ENCODE measurements at places on chromosomes 12 and 14. TPM values are rescaled to one million over a fixed set of nuclear protein-coding genes. Genes with fewer than 3 reads are reported as not detected.

GRCh38 chr12:2693244-2693860 is 101.4 kb upstream of the FKBP4 start:
- H3K36me3 ChIP-seq = peaks cover 50% of the 10 kb centered on the region
- no peak for DNase-seq
- H3K4me1 ChIP-seq = peaks cover 10% of the 10 kb centered on the region

- H3K27me3 ChIP-seq = peaks cover 3% of the 10 kb centered on the region
- H3K27ac ChIP-seq = peak overlapping the region; percentile 56
- H3K4me3 ChIP-seq = no peak overlapping the region
- no peak for DNase-seq
Observed at GRCh38 chr12:42957561-42958290, 368.2 kb upstream of the PRICKLE1 start.

- no peaks in the 10 kb centered on the region for H3K36me3 ChIP-seq
- H3K4me1 ChIP-seq = no peaks in the 10 kb centered on the region
- DNase-seq = no peak
- H3K27me3 ChIP-seq = peaks cover 17% of the 10 kb centered on the region
Observed at GRCh38 chr12:31224768-31225448, 101.0 kb downstream of the SINHCAF start.

DNA sequence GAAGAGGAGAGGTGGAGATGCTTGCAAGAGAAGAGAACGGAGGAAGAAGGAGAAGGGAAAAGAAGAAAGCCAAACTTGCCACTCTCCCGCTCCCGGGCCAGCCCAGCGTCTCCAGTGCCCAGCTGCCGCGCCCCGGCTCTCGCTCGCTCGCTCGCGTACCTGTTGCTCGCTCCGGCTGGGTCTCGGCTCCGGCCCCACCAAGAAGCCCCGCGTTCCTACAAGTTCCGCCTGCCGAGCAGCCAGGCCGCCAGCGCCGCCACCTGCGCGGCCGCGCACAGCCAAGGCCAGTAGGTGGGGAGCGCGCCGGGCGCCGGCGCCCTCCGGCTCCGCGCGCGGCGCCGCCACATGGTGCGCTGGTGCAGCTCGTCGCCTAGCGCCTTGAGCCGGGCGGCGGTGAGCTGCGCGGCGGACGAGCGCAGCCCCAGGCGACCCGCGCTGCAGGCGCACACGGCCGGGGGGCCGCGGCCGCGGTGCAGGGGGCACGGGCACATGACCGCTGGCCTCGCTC is 370 bp downstream of the HRK start:
- H3K27me3 ChIP-seq = peaks cover 85% of the 10 kb centered on the region
- peak overlapping the region; percentile 81 for H3K4me3 ChIP-seq
- peaks cover 34% of the 10 kb centered on the region for H3K4me1 ChIP-seq
- DNase-seq = no peak
- no peaks in the 10 kb centered on the region for H3K36me3 ChIP-seq
- H3K27ac ChIP-seq = no peak overlapping the region

DNA sequence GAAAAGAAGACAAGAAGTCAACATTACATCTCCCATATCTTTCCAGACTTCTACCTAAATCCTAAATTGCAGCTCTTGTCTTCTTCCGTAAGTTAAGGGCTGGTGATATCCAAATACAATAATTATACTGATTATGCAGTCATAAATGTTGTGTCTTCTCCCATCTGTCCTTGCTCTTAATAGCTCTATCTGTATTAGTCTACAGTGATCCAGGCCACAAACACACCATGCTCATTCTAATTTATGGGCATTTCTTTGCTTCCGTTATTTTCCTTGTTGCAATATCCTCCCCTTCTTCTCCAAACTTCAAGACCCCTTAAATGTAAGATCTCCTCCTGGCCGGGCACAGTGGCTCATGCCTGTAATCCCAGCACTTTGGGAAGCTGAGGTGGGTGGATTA is 3.7 kb upstream of the MDP1 start:
- no peaks in the 10 kb centered on the region for H3K27me3 ChIP-seq
- peaks cover 15% of the 10 kb centered on the region for H3K4me1 ChIP-seq
- H3K36me3 ChIP-seq = peaks cover 3% of the 10 kb centered on the region
- H3K27ac ChIP-seq = no peak overlapping the region
- DNase-seq = no peak
- no peak overlapping the region for H3K4me3 ChIP-seq

DNA sequence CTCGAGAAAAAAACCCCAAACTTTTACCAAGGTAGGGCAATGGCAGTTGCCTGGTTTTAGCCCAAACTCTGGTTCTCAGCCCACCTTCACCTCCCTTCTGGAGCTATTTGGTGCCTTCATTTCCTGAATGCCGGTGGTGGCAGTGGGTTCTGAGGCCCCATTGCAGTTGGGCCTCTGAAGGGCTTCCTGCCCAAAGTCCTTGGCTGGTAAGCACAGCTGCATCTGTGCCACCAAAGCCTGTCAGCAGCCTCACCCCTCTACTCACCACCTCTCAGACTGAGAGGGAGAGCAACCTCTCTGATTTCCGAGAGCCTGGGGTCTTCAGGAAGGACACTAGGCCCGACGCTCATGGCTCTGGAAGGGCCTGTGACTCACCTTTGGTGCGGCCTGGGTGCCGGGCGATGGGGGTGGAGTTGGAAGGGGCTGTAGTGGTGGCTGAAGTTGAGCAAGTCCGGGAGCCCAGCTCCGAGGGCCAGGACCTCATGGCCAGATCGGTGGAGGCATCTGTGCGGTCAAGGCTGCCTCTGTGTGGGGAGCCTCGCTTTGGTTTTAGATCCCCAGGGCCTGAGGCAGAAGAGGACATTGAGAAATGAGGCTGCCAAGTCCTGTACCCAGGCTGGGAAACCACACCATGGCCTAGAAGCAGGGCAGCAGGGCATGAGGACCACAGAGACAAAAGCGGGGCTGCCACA is 38.6 kb upstream of the GPR68 start:
- DNase-seq = no peak
- H3K4me1 ChIP-seq = peaks cover 21% of the 10 kb centered on the region
- H3K36me3 ChIP-seq = peaks cover 2% of the 10 kb centered on the region
- H3K27me3 ChIP-seq = no peaks in the 10 kb centered on the region
- H3K27ac ChIP-seq = no peak overlapping the region
- no peak overlapping the region for H3K4me3 ChIP-seq

DNA sequence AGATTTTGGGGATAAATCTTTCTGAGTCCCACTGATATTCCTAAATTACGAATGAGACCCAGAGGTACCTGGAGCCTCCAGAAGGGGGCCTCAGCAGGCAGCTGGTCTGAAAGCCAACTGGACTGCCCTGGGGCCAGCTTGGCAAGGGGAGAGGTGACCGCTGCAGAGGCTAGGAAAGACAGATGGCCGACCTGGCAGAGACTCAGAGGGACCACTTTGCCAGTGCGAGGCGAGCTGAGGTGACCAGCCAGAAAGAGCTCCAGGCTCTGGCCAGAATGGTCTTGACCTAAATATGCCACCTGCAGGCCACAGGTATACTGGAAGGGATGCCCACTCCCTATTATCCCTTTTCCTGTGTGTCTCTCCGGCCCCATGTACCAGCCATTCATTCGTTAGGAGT is 256.8 kb upstream of the GARIN6 start:
- H3K27me3 ChIP-seq = no peaks in the 10 kb centered on the region
- DNase-seq = no peak
- H3K36me3 ChIP-seq = no peaks in the 10 kb centered on the region
- H3K4me1 ChIP-seq = no peaks in the 10 kb centered on the region

GRCh38 chr12:16369156-16369555 is 21.7 kb downstream of the MGST1 start:
- no peak overlapping the region for H3K27ac ChIP-seq
- no peak overlapping the region for H3K4me3 ChIP-seq
- H3K27me3 ChIP-seq = no peaks in the 10 kb centered on the region
- H3K36me3 ChIP-seq = no peaks in the 10 kb centered on the region
- no peak for DNase-seq
- H3K4me1 ChIP-seq = no peaks in the 10 kb centered on the region

- no peak for DNase-seq
- no peak overlapping the region for H3K4me3 ChIP-seq
- no peak overlapping the region for H3K27ac ChIP-seq
- no peaks in the 10 kb centered on the region for H3K36me3 ChIP-seq
Observed at GRCh38 chr12:74732826-74733225, 195.2 kb downstream of the ATXN7L3B start.

DNA sequence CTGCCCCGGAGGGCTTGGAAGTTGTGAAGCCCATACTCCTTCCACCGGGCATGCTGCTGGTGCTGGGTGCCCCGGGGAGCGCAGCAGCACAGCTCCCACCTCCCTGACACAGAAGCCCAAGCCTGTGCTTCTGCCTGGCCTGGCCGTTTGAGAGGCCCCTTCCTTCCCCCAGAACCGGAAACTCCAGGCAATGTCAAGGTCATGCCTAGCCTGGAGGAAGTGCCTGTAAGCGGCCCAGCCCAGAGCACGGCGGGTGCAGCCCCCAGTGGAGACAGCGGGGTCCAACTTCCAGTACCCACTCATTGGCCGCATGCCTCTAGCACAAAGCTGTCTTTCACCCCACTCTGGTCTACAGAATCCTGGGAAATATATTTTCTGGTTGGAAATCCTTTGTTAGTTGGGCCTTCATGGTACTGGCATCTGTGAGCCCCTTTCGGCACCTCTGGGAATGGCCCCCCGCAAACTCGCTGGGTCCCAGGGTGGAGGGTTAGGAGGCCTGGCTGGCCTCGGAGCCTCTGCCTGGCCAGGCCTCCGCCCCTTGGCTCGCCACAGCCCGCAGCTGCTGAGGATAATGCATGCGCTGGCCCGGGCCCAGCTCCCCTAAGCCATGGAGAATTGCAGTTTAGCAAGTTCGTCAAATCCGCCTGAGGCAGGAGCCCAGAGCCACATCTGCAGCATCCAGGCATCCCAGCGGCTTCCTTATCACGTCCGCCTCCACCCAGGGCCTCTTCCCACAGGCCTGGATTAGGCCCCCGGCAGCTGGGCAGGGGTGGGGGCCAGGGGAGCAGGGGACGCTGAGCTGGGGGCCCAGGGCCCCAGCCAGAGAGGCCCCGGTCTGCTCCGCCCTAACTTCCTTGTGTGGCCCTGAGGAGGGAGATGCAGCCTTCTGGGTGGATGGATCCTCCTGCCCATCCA is 48.9 kb upstream of the DLK1 start:
- no peak overlapping the region for H3K4me3 ChIP-seq
- H3K4me1 ChIP-seq = peaks cover 77% of the 10 kb centered on the region
- H3K27ac ChIP-seq = peak overlapping the region; percentile 95
- peak; percentile 89 for DNase-seq
- H3K36me3 ChIP-seq = no peaks in the 10 kb centered on the region

GRCh38 chr14:68972507-68973218 is 6.4 kb downstream of the ACTN1 start:
- peaks cover 37% of the 10 kb centered on the region for H3K36me3 ChIP-seq

DNA sequence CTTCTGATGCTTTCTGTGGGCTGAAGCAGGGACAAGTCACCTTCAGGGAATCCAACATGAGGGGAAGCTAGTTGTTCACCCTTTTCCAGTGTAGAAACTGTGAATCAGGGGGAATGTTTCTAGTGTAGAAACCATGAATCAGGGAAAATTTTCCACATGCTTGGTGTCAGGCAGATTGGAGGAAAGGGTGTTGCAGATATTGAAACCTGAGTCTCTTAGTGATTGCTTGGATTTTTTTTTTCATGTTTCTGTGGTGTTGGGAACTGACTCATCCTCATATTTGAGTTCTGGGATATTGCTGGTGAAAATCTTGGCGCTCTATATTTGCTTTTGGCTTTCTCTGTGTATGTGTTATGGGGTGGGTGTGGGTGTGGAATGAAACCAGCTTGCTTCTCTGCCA is 144.5 kb upstream of the FBXO33 start:
- H3K36me3 ChIP-seq = no peaks in the 10 kb centered on the region
- no peaks in the 10 kb centered on the region for H3K27me3 ChIP-seq

DNA sequence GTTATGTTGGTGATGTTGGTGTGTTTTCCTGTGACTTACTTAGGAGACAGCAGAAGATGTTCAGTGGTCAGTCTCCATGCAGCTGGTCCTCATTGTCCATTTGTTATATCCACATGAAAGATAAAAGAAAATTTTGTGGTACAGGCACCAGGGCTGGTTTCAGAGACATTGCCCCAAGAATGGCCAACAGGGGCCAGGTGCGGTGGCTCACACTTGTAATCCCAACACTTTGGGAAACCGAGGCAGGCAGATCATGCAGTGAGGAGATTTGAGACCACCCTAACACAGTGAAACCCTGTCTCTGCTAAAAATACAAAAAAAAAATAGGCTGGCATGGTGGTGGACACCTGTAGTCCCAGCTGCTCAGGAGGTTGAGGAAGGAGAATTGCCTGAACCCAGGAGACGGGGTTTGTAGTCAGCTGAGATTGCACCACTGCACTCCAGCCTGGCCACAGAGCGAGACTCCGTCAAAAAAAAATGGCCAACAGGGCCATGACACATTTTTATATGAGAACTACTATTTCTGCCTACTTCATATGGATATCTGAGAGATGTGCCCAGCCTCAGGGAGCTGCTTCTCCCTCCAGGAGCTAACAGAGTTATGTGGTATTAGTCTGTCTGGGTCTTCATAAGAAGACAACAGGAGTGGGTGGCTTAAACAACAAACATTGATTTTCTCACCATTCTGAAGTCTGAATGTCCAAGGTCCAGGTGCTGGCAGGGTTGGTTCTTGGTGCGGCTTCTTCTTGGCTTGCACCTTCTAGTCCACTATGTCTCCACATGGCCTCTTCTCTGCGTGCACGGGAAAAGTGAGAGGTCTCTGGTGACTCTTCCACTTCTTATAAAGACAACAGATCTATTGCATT is 821.7 kb downstream of the TMEM121 start:
- H3K4me1 ChIP-seq = no peaks in the 10 kb centered on the region
- no peak overlapping the region for H3K27ac ChIP-seq
- no peaks in the 10 kb centered on the region for H3K27me3 ChIP-seq
- no peak overlapping the region for H3K4me3 ChIP-seq
- H3K36me3 ChIP-seq = peaks cover 2% of the 10 kb centered on the region
- DNase-seq = peak; percentile 92

DNA sequence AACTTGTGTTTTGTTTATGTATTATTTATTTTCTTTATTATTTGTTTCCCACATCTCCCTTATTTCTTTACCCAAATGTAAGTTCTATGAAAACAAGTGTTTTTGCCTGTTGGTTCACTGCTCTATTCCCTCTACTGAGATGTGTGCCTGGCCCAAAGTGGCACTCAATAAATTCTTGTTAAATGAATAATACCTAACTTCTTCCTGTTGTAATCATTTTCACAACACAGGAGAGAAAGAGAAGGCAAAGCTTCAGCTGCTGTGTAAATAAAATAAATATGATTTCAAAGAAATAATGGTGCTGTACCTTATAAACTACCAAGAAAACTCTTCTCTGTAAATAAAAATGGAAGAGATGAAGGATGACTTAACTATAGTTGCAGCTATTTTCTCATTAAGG is 116.2 kb downstream of the TRHDE start:
- H3K4me1 ChIP-seq = no peaks in the 10 kb centered on the region
- H3K27ac ChIP-seq = no peak overlapping the region
- H3K36me3 ChIP-seq = no peaks in the 10 kb centered on the region

DNA sequence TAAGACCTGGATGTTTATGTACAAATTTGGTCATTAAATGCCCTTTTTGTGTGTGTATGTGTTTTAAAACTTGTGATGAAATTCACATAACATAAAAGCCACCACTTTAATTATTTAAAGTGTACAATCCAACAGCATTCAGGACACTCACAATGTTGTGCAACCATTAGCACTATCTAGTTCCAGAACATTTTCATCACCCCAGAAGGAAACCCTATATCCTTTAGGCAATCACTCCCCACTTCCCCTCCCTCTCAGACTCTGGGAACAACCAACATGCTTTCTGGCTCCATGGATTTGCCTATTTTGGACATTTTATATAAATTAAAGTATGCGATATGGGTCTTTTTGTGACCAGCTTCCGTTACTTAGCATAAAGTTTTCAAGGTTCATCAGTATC is 124.6 kb downstream of the TTC7B start:
- no peak for DNase-seq
- H3K27ac ChIP-seq = no peak overlapping the region
- no peaks in the 10 kb centered on the region for H3K27me3 ChIP-seq

Gene FBXL14
- 9.1 TPM for total RNA-seq

Gene RASAL1
- total RNA-seq = not detected

Gene SIVA1
- 50.1 TPM for total RNA-seq

Gene BBOF1
- total RNA-seq = 8.0 TPM

Gene ABCC9
- 0.89 TPM for total RNA-seq

Gene OLR1
- not detected for total RNA-seq

Gene BATF
- not detected for total RNA-seq

Measured in osteocyte (in vitro differentiated cells).